Naive thymus-derived CD4-positive, alpha-beta T cell (primary cell): ENCODE measurements at places on chromosomes 4 and X. TPM values are rescaled to one million over a fixed set of nuclear protein-coding genes. Genes with fewer than 3 reads are reported as not detected.

DNA sequence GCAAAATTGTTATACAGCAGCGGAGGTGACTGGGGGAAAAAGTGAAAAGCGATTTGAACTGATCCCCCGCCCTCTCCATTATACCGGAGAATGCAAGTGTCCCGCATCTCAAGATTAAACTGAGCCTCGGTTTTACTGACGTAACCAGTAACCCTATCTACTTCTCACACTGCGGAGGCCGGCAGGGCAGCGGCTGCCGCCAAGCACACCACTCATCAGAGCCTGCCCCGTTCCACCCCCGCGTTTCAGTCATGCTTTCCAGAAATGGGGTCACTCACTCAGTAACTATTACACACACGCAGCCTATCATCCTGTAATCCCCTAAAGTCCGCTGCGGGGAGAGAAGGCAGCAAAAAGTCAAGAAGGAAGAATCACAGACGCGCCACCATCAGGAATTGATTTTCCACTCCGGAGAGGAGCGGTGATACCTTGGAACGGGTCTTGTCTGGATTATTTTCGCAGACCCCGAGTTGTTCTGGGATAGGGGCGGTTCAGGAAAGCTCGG, 1.4 kb downstream of the RPS6KA3 start:
- no peaks in the 10 kb centered on the region for H3K27me3 ChIP-seq
- H3K4me1 ChIP-seq = peaks cover 2% of the 10 kb centered on the region
- peak overlapping the region; percentile 84 for H3K4me3 ChIP-seq

The NDUFA1 gene
- total RNA-seq = 41.6 TPM

The DMRTC1 gene
- total RNA-seq = 0.27 TPM

DNA sequence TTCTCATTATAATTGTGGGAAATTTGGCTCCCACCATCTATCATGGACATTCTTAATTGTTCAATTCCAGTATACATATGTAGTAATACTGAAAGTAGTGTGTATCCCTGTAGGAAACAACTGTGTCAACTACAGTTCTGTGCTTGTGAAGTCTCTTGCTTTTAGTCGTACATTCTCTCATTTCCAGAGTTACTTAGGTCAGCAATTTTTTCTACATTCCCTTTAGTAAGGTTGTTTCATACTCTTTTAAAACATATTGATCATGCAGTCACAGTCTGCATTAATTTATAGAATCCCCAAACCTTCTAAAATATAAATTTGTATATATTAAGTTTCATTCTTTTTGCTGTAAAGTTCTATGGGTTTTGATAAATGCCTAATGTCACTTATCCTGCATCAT, 289.2 kb upstream of the PCDH10 start:
- H3K27me3 ChIP-seq = no peaks in the 10 kb centered on the region
- no peaks in the 10 kb centered on the region for H3K4me1 ChIP-seq

The GPR50 gene
- not detected for total RNA-seq
